Activated CD4-positive, alpha-beta T cell treated with anti-CD3 and anti-CD28 coated beads, Interleukin-2, amount 50 U/mL, for 24 hours (primary cell): ENCODE measurements at places on chromosomes 7 and 10.

DNA sequence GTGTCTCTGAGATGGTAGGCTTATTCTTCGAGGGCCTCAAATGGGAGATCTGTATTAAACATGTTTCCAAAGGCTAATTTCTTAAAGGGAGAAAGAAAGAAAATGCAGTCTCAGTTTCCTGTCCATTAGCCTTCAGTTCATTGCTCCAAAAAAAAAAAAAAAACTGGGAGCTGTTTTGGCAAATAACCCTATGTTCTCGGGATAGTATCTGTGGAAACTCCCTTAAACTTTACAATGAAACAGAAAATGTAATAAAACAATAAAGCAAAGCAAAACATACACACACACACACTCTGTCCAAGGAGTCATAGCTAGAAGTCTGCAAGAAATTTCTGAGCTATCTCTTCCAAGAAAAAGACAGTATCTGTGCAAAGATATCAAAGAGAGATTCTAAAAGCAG, 172.5 kb upstream of the CELF2 start:
- no peak for DNase-seq

DNA sequence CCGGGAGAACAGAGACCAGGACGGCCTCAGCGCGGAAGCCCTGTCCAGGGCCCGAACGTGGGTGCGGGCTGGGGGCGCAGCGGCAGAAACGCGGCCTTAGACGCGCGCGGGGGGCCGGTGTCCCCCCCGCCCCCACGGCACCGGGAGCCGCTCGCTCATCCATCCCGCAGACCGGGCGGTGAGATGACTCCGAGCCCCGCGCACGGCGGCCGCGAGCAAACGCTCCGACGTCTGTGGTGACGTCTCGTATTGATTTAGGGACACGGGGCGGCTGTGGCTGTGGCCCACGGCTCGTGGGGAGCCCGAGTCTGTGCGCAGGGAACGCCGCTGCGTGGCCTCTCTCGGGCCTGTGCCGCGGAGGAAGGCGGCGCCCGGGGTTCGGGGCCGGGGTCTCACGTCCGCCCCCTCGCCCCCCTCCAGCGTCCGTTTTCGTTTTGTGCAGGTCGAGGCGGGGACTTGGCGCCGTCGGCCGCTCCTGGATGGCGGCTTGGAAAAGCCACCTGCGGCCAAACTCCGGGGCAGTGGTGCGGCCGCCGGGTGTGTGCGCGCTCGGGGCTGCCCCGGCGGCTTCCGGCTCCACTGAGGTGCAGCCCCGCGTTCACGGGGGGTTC, 1.0 kb upstream of the NKX6-2 start:
- DNase-seq: no peak

DNA sequence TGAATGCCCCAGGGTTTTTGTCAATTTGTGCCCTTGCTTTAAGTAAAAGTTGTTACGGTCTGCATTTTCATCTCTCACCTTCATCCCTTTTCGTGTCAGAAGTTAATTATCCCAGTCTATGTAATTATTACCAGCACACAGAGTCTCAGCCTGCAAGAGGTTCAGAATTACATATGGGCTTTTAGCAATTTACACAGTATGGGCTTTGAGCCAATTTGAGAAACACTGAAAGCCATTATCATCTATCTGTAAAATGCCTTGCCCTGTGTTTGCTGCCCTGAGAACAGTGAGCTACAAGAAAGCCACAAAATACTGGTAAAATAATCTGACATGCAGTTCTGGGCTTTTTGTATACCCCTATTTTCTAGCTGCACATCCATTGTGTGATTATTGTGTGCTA, 125.6 kb upstream of the STEAP4 start:
- no peak for DNase-seq

GRCh38 chr7:17099083-17099973, 199.1 kb upstream of the AHR start:
- DNase-seq: no peak

DNA sequence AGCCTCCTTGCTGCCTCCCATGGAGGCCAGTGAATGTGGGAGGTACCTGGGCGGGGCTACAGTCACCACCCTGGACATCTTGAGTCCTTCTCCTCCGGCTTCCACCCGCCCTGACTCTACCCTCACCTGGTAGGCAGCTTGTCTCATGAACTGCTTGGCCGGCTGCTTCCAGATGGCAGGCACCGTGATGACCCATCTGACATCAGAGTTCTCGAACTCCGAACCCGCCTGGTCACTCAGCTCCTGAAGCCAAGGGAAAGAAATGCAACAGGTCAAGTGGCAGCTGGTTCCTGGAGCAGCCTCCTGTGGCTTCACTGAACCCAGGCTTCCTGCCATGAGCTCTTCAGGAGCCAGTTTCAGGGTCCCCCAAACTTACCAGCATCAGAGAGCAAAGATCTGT, 50.1 kb downstream of the HSPA12A start:
- DNase-seq: no peak

DNA sequence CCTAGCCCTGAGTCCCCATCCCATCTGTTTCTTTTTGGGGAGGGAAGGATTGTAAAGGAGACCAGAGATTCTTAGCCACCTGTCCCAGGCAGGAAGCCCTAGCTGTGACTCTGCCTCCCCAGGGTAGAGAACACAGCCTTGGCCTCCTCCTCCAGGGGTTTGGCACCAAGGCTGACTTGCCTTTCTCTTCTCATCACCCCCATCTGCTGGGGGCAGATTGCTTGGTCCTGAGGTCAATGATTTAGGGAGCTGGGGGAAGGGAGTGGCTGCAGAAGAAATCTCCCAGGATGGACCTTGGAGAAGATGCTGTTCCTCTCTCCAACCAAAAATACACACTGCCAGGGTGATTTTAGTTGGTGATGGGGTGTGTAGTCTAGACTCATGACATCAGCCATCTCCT, 2.6 kb upstream of the MNX1 start:
- no peak for DNase-seq
